Fibroblast of pulmonary artery (primary cell): ENCODE measurements at places on chromosomes 2 and 18.

DNA sequence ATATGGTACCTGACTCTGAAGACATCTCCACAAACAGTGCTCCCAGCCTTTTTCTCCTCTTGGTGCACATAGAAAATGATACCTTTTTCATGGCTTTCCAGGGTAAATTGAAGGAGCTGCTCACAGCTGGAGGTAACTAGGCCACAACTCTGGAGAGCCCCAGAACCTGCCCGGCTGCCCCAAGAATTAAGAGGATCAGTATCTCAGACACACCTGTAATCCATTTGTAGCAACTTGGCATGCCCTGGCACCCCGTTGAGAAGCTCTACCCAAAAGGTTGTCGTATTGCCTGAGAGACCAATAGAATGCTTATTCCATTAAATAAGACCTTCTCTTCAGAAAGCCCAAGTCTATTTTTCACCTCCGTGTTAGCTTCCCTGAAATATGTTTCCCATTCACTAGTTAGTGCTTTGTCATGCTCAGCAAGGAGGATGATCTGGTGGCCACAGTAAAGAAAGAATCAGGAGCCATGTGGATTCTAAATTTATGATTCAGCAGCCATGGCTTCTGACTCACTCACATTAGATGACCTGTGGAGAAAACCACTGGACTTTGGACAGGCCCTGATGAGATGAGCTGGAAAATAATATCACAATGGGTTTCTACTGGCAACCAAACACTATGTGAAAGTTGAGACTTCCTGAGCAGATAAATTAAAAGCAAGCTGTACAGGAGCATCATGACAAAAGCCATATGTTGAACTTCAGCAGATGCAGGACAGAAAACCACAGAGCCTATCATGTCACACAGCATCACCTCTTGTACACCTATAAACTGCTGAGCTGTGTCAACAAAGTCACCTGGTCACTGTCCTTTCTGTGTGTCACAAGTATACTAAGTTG is 253.3 kb upstream of the OSR1 start:
- peak; percentile 96 for DNase-seq

DNA sequence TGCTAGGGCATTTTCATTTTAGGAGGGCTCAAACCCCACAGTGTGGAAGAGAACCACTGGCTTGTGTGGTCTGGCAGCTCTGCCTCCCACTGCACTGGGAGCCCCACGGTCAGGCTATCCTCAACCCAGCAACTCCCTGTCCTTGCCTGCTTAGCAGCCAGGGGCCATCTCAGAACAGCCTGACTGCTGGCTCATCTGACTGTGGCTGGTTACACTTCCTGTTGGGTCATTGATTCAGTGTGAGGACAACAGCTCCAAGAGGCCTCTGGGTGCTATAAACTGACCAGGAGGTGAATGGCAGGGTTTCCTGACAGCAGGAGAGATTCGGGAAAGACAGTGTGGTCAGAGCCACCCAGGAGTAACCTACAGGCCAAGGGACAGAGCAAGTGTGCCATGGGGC is 40.1 kb downstream of the AMER3 start:
- DNase-seq: no peak

DNA sequence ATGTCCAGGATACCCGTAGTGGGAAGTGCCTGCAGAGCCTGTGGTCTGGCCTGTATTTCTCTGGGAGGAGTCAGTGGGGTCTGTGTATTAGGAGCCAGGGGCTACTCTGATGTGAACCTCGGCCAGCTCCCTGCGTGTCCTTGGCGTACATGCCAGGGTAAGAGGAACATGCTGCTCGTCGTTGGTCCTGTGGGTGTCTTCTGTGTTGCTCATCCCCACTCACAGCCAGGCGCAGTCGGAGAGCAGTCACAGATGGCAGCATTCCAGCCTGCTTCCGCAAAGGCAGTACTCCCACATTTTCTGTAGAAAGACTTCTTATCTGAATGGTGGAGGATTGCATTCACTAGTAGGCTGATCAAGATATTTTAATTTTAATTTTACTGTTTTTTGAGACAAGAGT is 84.9 kb downstream of the DGKD start:
- peak; percentile 88 for DNase-seq

- DNase-seq: no peak
Measured at GRCh38 chr2:60533101-60534051, 20.1 kb downstream of the BCL11A start.

GRCh38 chr2:25197336-25198208 is 29.2 kb upstream of the POMC start:
- peak; percentile 10 for DNase-seq

DNA sequence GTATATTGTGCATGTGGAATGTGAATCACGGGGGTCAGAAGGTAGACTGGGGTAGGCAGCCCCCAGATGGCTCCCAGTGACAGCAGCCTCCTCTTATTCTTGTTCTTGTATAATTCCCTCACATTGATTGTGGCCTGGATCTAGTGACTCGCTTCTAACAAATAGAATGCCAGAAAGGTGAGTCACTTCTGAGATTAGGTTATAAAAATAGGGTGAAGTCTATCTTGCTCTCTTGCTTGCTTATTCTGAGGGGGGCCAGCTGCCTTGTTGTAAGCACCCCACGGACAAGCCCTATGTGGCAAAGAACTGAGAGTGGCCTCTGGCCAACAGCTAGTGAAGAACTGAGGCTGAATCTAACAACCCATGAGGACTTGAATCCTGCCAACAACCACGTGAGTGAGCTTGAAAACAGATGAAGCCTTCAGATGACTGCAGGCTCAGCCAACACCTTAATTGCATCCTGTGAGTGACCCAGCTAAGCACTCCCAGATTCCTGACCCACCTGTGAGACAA is 15.6 kb upstream of the RMND5A start:
- peak; percentile 71 for DNase-seq

GRCh38 chr2:12642332-12642731 is 74.4 kb upstream of the TRIB2 start:
- DNase-seq: no peak

DNA sequence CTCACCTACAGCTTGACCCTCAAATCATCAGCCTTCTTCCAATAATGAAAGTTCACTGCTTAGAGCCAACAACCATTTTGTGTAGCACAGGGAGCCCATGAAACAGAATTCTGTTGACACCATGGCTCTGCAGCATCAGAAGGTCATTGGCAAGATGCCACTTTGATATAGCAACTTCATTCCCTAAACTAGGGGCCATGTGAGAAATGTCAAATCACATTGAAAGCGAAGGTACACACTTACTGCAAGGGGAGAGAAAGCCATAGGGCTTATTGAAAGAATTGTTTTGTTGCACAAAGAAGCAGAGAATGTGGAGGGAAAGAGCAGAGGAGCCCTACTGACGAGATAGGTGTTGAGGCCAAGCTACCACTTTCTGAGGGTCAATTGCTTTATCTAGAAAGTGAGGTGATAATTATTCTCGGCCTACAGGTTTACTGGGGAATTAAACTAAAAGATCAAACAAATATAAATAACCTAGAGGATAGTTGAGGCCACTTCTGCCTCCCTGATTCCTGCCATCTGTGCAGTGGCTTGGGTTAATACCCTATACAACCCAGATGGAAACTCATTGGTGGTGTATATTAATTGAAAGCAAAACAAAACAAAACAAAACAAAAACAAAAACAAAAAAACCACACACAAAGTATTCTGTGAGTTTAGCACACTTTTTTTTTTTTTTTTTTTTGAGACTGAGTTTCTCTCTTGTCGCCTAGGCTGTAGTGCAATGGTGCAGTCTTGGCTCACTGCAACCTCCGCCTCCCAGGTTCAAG is 5.9 kb upstream of the ABCA12 start:
- no peak for DNase-seq

DNA sequence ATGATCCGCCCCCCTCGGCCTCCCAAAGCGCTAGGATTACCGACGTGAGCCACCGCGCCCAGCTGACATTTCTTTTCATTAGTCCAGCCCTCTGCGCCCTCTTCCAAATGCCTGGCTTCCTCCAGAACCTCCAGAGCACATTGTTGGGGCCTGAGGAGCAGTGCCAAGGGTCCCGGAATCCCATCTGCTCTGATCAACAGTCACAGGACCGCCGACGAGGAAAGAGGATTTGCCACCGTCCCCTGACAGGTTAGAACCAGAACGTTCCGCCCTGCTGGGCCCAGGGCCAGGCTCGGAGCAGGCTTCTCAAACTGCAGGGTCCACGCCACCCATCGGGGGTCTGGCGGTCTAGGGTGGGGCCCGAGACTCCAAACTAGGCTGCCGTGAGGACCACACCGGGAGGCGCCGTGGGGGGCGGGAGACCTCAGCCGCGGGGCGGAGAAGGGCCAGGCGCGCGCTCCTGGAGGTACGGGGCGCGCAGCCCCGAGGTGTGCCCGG is 36.9 kb upstream of the ITM2C start:
- no peak for DNase-seq

DNA sequence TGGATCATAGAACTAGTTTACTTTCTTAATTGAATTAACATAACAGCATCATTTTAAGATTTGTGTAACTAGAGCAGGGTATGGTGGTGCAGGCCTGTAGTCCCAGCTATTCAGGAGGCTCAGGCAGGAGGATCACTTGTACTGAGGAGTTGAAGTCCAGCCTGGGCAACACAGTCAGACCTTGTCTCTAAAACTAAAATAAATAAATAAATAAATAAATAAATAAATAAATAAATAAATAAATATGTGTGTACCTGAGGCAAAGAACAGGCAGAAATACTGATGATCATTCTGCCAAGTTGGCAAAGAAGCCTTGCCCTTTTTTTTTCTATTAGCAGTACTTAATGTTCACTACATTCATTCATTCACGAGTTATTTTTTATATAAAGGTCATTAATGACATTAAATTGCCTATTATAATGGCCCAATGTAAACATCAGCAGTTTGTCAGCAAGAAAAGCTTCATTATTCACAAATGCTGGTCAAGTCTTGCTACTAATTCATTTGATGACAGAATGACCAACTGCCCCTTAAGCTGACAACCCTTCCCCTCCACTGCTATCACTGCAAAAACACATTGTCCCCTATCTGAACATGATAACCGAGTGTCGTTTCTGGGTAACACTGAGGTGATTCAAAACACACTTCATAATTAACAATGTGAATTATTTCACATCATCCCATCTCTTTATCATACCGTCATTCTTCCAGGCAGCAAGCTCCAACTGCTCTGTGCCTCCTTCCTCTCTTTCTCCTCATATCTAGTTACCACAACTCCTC is 39.0 kb downstream of the ARL5A start:
- DNase-seq: no peak

GRCh38 chr2:1976112-1976511 is 231.8 kb upstream of the PXDN start:
- no peak for DNase-seq
